NCI-H187 (cell line): ENCODE measurements at places on chromosomes 7 and 10.

DNA sequence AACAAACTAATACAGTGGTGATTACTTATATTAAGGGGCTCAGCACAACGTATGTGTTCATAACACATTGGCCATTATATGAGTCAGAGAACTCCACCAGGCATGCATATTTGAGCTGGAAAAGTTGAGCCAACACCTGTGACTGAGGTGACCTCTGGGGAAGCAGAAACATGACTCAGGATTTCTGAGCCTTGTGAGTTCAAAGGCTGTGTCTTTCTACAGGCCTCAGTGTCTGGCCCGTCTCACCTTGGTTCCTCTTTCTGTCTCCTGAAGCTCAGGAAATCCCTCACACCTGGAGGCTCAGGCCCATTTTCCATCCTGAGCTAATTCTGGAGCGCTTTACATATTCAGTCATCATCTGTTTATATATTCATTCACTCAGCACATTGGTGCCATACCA is 230.9 kb upstream of the AGK start:
- no peak for DNase-seq

- DNase-seq, result no peak
These were observed 131.0 kb upstream of the EEPD1 start for GRCh38 chr7:36021917-36022550.

DNA sequence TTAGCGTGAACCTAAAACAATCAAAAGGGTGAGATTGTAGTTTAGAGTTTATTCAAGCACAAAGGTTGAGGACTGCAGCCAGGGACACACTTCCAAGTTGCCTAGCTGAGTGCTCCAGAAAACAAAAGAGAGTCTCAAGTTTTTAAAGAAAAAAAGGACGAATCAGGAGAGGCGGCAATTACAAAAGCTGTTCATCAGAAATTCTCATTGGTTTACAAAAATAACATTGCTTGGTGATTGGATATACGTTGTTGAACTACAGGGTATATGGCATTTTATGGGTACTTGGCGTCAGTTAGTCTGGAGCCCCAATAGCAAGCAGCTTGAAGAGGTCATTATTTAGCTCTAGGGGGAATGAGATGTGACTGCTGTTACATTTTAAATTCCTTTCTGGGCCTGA is 11.5 kb downstream of the ZNF438 start:
- no peak for DNase-seq

GRCh38 chr7:45586542-45587520 is 12.7 kb downstream of the ADCY1 start:
- no peak for DNase-seq

DNA sequence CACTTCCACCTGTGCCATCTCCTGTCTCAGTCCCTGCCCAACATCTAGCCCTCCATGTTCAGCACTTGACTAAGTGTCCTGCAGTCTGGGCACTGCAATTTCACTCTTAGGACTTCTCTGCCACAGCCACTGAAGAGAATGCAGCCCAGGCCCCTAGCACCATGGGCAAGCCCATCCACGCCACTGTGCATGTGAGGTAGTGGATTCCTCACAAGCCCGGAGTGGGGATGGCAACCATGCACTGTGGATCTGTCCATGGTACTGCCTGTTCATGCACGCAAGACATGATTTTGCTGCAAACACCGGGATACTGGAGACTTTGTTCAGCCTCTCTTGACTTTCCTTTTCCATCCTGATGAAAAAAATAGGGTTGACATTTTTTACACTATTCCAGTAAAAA is 12.3 kb downstream of the DDC start:
- DNase-seq, result no peak

DNA sequence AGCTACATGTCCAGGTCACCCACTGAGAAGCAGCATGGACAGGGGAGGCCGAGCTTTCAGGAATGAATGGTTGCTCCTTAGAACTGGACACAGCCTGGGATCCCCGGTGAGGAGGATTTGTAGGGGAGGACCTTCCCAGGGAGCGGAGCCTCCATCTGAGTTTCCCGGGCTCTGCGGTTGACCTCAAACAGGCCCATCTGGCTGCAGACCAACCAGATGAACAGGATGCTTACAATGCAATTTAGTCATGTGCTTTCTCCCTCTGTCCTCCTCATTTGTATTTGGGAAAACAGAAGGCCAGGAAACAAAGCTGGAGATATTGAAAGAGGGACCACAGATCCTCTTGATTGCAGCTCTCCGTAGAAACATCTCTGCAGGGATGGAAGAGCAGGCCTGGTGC is 104.8 kb downstream of the EMX2 start:
- no peak for DNase-seq

GRCh38 chr10:3635697-3636096 is 149.3 kb downstream of the KLF6 start:
- no peak for DNase-seq

- DNase-seq, result no peak
These were observed 3.1 kb upstream of the PAPSS2 start for GRCh38 chr10:87656431-87657072.

DNA sequence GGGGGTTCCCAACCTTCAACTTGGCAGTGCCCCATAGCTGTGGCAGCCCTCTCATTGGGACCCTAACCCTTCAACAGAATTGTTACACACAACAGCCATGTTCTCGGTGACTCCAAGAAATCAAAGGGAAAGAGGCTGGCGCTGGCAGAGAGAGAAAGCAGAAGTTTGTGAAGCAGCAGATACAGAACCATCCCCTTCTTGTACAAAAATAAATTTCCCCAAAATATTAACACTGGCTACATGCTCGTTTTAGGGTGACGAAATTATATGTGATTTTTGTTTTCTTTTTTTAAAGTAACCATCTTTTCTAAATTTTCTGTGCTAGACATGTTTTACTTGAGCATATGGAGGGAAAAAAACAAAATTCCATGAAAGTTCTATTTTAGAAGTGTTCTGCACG is 45.2 kb upstream of the SAMD8 start:
- DNase-seq, result no peak

- DNase-seq, result no peak
These were observed 348.2 kb downstream of the SDK1 start for GRCh38 chr7:3649250-3649649.

DNA sequence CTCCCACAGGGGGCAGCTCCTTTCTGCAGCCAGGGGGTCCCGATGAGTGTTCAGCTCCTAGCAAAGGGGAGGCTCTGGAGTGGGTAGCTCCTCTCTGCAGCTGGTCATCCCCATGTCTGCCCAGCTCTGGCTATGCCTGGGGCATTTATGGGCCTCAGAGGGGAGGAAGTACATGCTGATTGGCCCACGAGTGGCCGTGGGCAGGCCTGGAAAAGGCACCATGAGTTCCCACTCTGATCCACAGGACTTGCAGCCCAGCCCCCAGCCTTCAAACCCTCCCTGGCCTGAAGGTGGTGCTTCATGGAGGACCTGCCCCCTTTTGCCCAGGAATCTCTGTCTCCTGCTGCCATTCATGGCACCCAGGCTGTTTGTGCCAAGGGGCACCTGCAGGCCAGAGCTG is 268.8 kb downstream of the DNAJB6 start:
- no peak for DNase-seq

- DNase-seq, result no peak
These were observed 75.4 kb downstream of the ADARB2 start for GRCh38 chr10:1661859-1662437.

- DNase-seq, result no peak
These were observed 111.4 kb upstream of the NANOS1 start for GRCh38 chr10:118918116-118918515.

GRCh38 chr10:36533861-36534260 is 591.5 kb upstream of the ANKRD30A start:
- no peak for DNase-seq

DNA sequence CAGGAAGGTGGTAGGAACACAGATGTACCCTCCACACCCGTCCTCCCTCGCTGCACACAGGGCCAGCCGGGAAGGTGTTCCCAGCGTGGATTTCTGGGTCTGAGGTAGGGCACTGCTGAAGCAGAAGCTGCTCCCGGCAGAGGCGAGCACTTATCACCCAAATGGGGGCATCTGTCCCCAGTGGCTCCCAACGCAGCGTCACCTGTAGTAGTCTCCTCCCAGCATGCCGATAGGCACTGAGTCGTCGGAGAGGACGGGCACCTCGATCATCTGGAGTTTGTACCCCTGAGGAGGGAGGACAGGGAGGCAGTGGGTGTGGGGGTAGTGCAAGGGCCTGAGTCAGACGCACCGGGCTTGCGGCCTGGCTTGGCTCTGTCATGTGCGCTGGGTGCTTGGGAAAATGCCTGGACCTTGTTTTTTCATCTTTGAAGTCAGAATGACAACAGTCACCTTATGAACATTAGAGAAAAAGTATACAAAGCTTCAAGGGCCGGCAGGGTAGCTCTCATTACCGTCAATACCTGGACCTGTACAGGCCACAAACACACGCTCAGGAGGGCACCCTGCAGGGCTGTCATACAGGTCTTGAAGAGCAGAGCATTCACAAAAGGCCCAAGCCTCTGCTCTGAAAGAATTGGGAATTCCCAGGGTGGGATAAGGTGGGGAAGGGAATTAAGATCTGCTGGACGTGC is 3.1 kb upstream of the PYROXD2 start:
- DNase-seq, result no peak

DNA sequence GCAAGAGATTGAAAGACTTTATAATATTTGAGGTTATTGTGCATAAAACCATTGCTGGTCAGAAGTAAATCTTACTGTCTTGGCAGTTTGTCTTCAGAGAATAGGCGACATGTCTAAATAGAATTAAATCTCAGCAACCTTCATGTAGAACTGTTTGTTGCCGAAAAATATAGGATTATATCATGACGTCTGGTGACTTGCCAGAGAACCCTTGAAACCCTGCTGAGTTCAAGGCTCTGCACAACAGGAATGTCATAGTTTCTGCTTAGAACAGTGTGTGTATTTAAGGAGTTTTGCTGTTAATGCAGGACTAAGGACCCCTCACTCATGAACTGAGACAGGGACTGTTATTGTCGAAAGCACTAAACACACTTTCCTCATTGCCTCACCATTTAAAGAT is 206.4 kb upstream of the ETV1 start:
- no peak for DNase-seq

DNA sequence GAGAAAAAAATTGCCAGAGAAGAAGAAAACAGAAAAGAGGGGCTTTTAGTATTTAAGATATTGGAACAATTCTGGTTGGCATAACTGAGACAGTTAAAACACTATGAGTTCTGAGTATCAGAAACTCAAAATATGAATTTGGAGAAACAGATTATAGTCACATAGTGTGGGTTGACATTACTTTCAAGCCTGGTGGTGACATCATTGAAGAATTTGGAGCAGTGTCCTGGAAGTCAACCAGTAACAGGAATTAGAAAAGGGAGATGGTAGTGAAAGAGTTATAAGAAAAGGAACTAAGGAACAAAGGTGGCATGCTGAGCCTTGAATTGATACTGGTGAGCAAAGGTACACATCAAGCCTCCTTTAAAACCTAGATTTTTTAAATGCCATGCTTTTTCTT is 88.2 kb downstream of the ZNF438 start:
- no peak for DNase-seq

- DNase-seq, result no peak
These were observed 97.8 kb downstream of the ABCC2 start for GRCh38 chr10:99880080-99880835.

DNA sequence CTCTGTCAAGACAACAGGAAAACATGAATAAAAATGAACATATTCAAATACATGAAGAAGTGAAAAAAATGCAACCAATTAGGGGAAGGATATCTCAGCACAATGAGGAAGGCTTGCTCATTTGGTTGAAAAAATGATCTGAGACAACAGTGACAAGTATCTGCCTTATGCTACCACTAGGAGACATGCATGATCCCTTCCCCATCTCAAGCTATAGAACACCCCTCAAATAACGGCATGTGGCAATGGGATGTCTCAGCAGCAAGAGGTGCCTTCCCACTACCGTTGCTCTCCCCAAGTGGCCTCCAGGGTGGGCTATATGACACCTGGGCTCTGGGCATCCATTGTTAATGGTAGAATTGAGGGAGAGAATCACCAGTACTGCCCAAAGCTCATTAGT is 98.1 kb upstream of the RSU1 start:
- no peak for DNase-seq

GRCh38 chr7:51869452-51869851 is 552.8 kb upstream of the COBL start:
- no peak for DNase-seq

DNA sequence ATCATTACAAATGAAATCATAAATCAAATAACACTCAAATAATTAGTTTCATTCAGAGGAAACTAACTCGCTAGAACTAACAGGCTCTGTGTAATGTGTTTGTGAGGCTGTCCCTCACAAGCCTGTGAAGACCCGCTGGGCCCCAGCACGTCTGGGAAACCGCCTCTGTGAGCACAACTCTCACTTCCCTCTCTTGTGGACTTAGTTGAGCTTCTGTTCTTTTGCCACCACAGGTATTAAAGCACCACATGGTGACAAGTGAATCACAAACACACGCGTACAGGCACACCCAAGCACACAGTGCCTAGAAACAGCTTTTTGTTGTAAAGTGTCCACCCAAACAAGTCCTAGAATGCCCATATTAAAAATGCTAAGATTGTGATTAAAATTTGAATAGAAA is 51.0 kb downstream of the ZNF777 start:
- no peak for DNase-seq

DNA sequence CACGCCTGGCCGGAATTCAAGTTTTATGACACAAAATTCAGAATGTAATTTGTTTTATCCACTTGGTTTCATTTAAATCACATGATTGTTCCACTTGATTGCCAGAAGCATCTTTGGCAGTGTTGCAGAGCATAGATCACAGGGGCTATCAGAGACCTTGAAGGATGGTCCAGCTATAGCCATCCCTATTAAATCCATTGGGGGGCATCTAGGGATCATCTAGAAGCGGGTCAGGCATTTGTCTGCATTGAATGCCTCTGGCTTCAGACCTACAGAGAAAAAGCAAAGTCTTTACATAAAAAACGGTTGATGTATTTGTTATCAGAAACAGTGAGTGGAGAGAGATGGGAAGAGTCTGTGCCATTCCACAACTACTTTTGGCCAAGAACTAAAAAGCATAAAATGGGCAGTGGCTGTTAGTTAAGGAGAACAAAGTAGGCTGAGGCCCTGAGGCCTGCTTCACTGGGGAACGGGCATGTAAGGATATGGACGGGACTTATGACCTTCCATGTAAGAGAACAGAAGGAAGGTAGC is 146.3 kb downstream of the NXPH1 start:
- DNase-seq, result no peak

GRCh38 chr10:94225589-94225988 is 137.2 kb downstream of the NOC3L start:
- DNase-seq, result no peak

DNA sequence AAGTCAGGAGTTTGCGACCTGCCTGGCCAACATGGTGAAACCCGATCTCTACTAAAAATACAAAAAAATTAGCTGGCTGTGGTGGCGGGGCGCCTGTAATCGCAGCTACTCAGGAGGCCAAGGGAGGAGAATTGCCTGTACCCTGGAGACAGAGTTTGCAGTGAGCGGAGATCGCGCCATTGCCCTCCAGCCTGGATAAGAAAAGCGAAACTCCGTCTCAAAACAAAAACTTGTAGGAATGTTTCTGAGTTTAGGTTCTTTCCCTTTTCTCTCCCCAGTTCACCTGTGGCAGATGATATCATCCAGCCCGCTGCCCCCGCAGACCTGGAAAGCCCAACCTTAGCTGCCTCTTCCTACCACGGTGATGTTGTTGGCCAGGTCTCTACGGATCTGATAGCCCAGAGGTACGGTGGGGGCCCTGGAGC is 138.8 kb upstream of the BTBD16 start:
- no peak for DNase-seq
